ENCODE measurements at places on chromosomes 2 and 18.

DNA sequence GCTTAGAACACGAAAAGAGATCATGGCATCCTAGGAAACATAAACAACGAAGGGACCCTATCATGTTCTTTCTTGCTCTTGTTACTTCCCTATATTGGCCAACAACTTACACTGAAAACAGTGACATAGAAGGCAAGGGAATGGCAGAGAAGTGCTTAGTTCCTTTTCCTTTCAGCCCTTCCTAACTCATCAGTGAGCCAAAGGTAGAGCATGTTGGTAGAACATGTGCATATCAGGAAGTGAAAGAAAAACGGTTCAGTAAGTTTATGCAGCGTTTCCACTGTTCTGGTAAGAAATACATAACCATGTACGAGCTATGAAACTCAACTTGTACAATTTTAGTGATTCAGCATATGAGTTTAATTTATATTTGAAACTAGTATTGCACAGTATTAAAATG, 21.7 kb downstream of the AKAIN1 start:
- no peak for DNase-seq

DNA sequence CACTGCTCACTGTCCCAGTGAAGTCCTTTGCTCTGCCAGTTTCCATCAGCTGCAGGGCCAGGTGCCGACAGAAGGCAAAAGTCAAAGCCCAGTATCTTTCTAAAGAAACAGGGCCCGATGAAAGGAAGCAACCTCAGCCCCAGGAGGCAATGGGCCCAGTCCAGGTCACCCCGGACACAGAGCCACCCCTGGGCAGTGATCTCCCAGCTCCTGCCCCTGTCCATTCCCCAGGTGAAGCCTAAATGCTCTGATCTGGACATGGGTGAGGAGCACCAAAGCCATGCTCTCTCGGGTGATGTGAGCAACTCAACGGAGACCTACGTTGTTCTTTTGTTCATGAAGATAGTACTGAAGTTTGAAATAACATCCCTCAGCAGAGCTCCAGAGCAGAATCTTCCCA, 61.6 kb downstream of the HDAC4 start:
- DNase-seq, result no peak

DNA sequence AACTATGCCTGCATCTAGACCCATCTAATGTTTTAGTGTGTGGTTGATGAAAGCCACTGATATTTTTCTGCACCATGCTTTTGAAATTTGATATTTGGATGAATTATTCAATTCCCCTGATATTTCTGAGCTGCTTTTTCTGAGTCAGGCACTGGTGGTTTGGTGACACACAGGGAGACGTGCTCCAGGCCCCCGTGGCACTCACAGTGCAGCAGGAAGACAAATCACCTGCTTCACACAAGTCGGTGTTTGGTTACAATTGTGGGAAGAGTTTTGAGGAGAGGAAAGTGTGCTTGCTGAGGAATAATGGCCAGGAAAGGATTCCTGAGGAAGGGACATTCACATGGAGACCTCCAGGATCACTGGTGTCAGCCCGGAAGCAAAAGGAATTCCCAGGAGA, 179.7 kb downstream of the ACKR3 start:
- no peak for DNase-seq

DNA sequence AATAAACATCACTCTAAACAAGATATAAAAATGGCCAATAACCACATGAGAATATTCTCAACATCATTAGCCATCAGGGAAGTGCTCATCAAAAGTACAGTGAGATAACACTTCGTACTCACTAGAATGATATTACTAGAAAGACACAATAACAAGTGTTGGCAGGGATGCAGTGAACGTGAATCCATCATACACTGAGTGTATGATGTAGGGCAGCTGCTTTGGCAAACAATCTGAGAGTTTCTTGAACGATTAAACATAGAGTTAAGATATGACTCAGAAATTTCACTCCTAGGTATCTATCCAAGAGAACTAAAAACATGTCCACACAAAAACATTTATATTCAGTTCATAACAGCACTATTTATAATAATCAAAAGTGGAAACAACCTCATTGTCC, 368.9 kb downstream of the PID1 start:
- no peak for DNase-seq

- DNase-seq, result no peak
These were observed 556.2 kb upstream of the ZEB2 start for GRCh38 chr2:145076085-145076484.

GRCh38 chr18:32010124-32010721, 8.4 kb upstream of the RNF125 start:
- no peak for DNase-seq

DNA sequence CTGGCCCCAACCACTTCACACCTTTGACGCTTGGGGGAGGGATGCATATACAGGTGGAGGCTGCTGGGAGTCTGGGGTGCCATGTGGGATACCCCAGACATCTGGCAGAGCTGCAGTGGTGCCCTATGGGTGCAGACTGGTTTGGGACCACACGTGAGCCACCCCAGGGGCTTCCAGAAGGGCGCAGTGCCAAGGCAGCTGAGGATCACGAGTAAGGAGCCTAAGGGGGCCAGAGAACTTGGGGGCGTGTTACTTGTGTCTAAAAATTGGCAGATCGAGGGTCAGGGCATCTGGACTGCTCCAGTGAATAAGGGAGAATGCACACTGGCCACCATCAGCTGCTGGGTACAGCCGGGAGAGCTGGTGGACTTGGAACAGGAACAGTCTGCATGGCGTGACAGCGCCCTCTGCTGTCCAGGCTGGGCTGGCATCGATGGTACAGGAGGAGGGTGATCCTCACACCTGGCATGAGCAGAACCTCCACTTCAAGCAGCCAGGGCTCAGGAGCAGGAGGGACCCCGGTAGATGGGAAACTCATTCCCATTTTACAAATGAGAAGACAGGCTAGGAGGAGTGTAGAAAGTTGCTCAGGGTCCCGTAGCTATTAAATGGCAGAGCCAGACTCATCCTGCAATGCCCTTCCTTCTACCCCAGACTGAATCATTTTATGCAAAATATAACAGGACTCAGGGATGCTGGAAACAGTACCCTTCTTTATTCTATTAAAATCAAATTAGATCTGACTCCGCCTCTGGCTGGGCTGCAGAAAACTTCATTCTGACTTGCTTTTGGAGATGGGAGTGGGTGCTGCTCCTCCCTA, 60.4 kb downstream of the ATOH8 start:
- peak; percentile 93 for DNase-seq

DNA sequence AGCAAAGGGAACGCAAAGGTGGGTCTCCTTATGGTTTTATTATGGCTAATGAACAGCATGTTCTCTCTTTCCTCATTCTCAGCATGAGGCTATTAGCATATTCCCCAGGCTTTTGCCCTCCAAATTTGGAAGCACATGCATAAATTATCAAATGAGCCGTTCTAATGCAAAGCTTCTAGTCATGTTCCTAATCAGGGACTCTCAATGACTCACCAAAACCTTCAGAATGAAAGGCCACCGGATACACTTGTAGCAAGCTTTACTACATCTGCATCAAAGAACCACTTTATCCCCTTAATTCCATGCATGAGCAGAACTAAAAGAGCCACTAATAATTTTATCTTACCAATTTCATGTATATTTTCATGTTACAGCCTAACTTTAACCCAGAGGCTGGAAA, 310.5 kb downstream of the LRATD1 start:
- DNase-seq, result no peak

DNA sequence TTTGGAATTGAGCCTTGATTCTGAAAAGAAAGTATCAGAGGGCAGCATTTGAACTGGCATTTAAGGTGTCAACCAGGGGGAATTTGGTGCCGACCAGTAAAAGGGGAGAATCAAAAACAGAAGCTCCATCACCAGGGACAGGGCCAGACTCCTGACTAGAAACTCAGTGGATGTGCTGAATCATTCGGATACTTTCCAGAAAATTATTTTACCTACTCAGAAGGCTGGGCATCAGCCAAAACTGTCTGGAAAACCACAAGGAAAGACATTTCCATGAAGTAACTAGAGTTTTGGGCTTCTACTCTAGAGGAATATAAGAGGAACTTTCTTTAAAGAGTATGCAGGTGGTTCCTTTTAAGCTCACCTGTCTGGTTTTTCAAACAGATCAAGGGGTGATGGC, 756.6 kb downstream of the RNF144A start:
- no peak for DNase-seq

- no peak for DNase-seq
These were observed 510.3 kb downstream of the RNF144A start for GRCh38 chr2:7427293-7428060.

GRCh38 chr2:119873350-119874315, 113.9 kb downstream of the PTPN4 start:
- no peak for DNase-seq

GRCh38 chr2:61993422-61994024, 88.0 kb downstream of the COMMD1 start:
- no peak for DNase-seq

DNA sequence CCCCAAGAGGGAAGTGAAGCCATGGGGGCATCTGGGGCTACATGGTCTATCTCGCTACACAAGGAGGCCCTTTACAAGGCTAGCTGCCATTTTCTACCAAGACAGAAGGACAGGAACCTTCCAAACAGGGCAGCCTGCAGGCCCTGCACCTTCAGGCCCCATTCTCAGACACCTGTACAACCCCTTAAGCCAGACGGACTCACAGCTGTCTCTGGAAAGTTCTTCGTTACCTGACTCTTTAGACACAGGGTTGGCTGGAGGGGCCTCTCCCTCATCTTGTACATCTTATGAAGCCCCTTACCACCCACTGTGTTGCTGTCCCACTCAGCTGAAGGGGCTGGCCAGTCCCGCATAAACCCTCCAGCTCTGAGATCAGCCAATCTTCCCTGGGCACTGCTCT, 17.2 kb downstream of the TMEM127 start:
- no peak for DNase-seq

- no peak for DNase-seq
These were observed 46.3 kb downstream of the CABLES1 start for GRCh38 chr18:23181547-23181946.

DNA sequence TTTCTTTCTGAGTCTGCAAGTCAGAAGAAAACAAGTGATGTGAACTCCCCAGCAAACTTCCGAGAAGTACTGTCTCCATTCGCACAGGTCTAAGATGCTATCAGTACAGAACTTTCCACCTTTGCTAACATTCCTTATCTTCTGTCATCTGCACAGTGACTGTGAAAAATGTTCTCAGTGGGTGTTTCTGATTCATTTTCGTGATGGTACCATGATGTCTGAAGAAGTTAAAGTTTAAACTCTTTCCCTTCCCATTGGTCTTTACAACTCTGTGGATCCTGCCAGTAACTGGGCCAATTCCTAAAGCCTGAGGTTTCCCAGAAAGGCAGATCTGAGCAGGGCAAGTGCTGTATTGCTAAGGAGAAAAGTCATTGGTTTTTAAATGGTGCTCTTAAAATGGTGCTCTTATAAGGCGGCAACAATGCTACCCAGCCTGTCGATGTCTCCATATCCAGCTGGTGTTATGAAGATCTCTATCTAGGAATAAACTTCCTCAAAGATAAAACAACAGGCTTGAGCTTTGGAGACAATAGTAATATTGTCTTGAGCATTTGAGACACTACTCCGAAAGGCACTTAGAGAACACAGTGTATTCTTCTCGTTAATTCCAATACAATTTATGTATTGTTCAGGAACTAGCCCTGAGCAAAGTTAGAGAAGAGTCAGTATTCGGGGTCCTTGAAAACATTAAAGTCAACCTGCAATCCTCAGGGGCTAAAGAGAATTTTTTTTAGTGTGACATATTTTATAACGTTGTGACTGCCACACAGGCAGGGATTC, 232.3 kb downstream of the OSR1 start:
- DNase-seq, result no peak

DNA sequence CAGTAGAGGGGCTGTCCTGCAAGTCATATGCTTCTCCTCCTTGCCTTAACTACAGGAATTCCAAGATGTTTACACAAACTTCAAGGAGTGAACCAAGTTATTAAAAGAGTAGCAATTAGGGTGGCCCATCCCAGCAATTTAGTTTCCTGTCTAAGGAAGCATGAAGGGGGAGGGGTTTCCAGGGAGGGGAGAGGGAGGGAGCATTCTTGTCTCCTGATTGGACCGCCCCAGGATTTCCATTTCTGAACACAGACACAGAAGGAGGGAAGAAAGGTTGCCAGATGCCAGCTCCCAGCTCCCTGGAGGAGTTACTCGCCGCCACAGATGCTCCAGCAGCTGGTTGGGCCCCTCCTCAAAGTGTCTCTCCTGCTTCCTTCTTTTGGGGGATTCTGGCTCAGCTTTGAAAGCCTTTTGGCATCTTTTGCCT, 107.6 kb downstream of the TRIB2 start:
- no peak for DNase-seq

DNA sequence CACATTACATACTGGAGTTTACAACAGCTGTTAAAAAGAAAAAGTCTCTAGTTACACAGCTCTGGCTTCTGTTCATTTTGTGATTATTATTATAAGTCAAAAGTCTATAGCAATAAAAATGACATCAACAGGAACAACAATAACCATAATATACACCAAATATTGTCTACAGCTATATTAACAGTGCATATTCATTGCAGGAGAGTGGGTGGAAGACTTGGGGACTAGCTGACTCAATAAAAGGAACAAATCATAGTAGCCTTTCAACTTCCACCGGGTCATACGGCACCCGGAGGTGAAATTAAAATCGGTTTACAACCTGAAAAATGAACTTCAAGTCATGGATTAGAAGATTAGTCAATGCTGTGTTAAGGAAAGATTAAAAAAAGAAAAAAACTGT, 642.1 kb downstream of the SATB2 start:
- DNase-seq, result no peak
